ENCODE measurements at places on chromosomes 6 and 20. TPM values are rescaled to one million over a fixed set of nuclear protein-coding genes. Genes with fewer than 3 reads are reported as not detected.

Gene FAM217A
- total RNA-seq: not detected

GRCh38 chr20:9535449-9535848 lies 21.1 kb downstream of the LAMP5 start:
- DNase-seq: no peak

DNA sequence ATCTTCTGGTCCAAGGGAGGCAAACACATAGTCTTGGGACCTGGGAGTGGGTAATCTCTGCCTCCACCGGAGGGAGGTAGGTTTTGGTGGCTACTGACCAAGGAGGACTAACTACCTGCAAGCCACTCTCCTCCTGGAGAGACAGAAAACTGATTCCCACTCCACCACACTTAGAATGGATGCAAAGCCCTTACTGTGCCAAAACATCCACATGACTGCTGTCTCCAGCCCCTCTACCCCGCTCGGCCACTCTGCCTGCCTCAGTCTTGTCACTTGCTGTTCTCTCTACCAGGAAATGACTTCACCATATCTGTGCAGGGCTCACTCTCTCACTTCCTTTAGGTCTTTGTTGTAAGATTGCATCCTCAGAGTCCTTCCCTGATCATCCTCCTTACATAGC lies 129.5 kb upstream of the ARG1 start:
- no peak for DNase-seq

DNA sequence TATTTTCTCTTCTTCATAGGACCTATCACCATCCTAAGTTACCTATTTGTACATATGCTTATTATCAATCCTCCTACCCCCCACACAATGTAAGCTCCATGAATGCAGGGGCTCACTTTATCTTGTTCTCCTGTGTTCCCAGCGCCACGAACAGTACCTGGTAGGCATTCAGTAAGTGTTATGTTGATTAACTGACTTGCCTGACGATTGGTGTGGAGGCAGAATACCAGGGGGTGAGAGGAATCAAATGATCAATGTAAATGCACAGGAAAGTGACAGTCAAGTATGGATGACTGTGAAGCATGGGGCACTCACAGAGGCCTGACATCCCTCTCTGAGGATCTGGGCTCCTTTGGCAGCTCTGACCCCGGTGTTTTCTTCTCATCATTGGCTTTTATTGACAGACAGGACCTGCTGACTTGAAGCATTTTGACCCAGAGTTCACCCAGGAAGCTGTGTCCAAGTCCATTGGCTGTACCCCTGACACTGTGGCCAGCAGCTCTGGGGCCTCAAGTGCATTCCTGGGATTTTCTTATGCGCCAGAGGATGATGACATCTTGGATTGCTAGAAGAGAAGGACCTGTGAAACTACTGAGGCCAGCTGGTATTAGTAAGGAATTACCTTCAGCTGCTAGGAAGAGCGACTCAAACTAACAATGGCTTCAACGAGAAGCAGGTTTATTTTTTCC lies 6.1 kb upstream of the IFT52 start:
- no peak for DNase-seq

- no peak for DNase-seq
These were observed 209.4 kb upstream of the JAG1 start for GRCh38 chr20:10883166-10883565.

Data from dorsolateral prefrontal cortex (tissue), 122 donors.